ENCODE measurements at places on chromosomes 4 and X. TPM values are rescaled to one million over a fixed set of nuclear protein-coding genes. Genes with fewer than 3 reads are reported as not detected.

MAGEA4 gene
- total RNA-seq, result not detected

PABPC1L2A gene
- not detected for total RNA-seq

SSX3 gene
- total RNA-seq, result not detected

GPRIN3 gene
- total RNA-seq, result 0.63 TPM

TMEM271 gene
- not detected for total RNA-seq
